Activated CD4-positive, alpha-beta T cell treated with anti-CD3 and anti-CD28 coated beads, Interleukin-2, Interleukin-4, amounts not matched to agents 100 ng/mL and 50 ng/mL, durations not matched to agents 16 hours and 8 hours (primary cell): ENCODE measurements at places on chromosomes 2 and 18.
A peak's percentile ranks its signal among the peaks of the same experiment; 100 is the strongest.

- DNase-seq: no peak
These were observed 52.1 kb upstream of the LAPTM4A start for GRCh38 chr2:20103530-20103929.

GRCh38 chr2:43415592-43415991, 180.2 kb downstream of the THADA start:
- no peak for DNase-seq

DNA sequence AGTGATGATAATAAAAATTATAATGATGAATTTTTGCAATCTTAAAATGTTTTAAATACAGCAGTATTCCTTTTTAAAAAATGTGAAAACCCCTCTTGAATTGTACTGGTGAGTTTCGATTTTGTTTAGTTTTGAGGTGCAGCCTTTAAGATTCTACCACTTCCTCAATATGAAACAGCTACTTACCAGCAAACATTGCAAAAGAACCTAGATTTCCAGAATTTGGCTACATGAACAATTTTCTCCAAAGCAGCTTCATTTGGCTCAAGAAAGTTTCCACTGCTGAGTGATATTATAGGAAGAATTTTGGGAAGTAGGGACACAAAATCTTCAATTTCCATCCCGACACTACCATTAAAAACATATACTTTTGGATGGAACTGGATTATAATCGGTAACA, 12.0 kb downstream of the TCF4 start:
- DNase-seq: no peak

GRCh38 chr2:127609031-127609751, 36.8 kb upstream of the GPR17 start:
- no peak for DNase-seq

GRCh38 chr2:20596193-20596972, 54.5 kb downstream of the HS1BP3 start:
- DNase-seq: no peak

DNA sequence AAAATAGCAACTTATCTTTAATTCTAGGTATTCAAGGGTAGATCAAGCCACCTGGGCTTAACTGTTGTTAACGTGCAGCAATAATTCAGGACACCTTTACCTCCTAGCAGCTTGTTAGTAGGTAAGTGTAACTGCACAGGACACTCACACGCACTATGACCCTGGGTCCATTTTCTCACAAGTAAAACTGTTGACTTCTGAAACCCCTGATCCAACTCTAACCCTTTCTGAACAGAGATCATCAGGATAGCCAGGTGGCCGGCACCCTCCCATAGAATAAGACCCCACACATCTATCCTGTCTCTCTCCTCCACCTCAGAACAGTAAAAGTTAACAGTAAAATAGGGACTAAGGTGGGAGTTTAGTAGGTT, 610 bp downstream of the SPC25 start:
- no peak for DNase-seq

DNA sequence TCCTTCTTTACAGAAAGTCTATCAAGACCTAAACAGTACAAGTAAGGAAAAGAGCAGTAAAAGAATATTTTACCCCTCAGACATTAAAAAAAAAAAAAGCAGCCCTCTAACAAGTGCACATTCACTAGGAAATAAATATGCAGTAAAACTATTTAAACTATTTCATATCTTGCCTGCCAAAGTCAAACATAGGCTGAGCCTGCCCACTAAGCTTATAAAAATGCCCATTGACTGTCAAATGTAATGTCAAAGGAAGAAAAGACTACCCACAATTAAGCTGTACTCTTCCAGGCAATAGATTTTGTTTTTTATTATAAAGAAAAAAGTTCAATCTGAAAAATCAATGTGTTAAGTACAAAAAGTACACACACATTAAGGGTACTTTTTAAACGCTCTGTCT, 11.8 kb downstream of the ALS2 start:
- DNase-seq: no peak

- DNase-seq: peak; percentile 22
These were observed 65.7 kb downstream of the LRRTM1 start for GRCh38 chr2:80238692-80239469.

DNA sequence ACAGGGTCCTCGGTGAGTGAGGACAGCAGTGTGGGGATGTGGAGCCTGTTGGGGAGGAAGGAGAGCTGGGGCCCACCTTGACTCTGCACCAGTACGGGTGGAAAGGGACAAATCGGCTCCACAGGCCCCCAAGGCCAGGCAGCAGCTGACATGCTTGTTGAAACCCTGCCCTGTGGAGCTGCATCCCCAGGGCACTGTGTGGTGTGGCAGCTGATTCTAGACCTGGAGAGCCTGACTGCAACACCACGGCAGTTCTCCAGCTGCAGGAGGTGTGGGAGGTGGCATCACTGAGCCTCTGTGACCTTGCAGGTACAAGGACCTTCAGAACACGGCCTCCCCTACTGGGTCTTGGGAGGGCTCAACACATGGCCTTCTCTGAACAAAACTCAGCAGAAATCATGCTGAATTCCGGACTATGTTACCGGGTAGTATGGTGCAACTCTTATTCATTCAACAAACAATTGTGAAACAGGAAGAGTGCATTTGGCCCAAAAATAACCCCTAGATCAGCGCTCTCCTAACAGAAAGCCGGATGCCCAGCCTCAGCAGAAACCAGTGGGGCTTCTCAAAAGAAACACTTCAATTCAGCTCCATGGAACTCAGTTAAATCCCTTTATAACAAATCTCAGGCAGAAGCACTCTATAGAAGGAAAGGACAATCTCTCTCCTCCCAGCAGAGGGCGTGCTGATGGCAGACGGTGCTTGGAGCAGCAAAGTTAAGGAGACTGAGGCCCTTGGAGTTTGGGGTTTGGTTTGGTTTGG, 104.4 kb upstream of the SALL3 start:
- peak; percentile 21 for DNase-seq

DNA sequence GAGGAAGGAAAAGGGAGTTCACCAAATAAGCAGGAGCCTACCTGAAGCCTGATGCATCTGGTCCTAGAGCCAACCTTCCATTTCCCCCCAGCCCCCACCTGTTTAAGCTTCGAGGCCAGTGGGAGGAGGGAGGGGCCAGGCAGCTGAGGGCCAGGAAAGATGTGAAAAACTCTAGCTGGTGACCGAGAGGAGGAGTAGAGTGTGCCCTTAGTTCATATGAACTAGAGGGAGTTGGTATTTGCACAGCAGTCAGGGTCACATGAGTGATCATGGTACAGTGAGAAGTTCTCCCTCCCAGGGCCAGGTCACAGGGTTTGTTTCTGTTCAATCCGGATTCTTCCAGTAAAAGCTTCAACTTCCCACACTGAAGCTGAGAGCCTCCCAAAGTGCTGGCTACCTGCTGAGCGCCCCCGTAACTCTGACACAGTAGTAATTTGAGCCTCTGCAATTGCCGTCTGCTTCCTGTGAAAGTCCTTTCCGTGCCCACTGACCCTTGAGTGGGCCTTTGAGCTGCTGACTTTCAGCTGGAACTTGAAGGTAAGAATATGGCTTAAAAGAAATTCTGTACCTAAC, at the start of gene SULT1C2:
Gene SULT1C2 (plus strand): TSS at position 362 of the 573 bp plus-strand sequence. CDS start 4,773 bp downstream, outside the sequence.
- DNase-seq: no peak

DNA sequence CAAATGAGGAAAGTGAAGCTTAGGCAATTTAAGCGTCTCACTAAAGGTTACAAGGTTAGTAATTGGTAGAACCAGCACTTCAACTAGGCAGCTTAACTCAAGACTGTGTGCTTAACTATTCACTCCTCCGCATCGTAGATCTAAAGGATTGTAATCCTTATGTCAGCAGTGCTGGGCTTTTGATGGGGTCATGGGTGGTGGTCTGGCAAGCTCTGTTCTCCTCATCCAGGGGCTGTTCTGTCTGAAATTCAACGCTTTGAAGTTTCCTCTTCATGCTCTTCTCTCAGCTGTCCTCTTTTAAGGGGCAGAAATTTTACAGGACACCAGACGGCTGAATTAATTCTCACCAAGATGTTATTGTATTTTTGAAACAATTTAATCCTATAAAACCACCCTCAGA, 165.5 kb upstream of the FAM98A start:
- DNase-seq: no peak

GRCh38 chr18:9577361-9577760, 37.0 kb downstream of the PPP4R1 start:
- DNase-seq: no peak

- DNase-seq: no peak
These were observed 490.5 kb downstream of the TNS1 start for GRCh38 chr2:217512259-217512658.

DNA sequence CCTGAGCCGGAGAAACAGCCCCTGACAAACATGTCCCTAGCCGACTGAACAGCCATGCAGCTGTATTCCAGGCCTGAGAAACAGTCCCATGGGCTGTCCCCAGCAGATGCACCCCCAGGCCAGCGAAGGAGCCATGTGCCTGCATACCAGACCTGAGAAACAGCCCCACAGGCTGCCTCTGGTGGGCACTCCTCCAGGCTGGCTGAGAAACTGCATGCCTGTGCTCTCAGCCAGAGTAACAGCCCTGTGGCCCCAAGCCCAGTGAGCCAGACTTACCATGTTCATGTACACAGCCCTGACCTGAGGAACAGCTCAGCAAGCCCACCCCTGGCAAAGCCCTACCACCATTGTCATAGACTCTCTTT, 24.8 kb downstream of the BOLL start:
- no peak for DNase-seq

GRCh38 chr2:223853425-223853837, 16.0 kb upstream of the AP1S3 start:
- DNase-seq: no peak

GRCh38 chr18:74063023-74063422, 84.6 kb downstream of the FBXO15 start:
- peak; percentile 58 for DNase-seq

GRCh38 chr18:48640566-48641270, 101.9 kb downstream of the CTIF start:
- DNase-seq: no peak

GRCh38 chr2:23122681-23123215, 262.2 kb upstream of the KLHL29 start:
- DNase-seq: no peak

GRCh38 chr18:478681-479080, 21.8 kb downstream of the COLEC12 start:
- DNase-seq: no peak

DNA sequence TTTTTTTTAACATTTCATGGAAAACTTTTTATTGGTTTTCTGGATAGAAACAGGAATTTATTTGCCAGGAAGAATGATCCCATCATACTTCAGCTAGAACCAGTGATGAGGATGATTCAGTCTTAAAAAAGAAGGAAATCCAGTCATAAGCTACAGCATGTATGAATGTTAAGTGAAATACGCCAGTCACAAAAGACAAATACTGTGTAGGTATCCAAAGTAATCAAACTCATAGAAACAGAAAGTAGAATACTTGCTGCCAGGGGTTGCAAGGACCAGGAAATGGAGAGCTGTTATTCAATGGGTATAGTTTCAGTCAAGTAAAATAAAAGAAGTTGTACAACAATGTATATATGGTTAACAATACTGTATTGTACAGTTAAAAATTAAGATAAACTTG, 21.3 kb downstream of the PSME4 start:
- DNase-seq: peak; percentile 1

DNA sequence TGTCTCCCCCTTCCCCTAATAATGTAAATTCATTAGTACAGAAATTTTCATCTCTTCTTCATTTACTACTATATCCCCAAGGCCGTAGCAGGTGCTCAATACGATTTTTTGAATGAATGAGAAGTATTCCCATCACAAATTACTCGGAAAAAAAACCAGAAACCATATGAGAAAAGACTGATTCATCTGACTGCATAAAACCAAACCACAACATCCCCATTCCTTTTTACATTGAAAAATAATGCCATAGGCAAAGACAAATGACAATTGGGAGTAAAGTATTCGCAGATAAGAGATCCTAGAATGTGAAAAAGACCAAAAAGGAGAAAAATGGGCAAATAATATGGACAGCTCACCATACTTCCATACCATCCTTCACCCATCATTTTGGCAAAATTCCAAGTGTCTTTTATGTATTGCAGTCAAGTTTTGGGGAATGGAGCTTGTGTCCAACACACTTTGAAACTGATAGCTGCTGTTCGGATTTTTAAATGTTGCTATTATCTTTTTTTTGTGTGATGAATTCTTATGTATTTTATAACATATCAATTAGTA, 1.5 kb downstream of the ZC3H8 start:
- DNase-seq: no peak

GRCh38 chr18:22194151-22194598, 24.8 kb downstream of the GATA6 start:
- DNase-seq: no peak

DNA sequence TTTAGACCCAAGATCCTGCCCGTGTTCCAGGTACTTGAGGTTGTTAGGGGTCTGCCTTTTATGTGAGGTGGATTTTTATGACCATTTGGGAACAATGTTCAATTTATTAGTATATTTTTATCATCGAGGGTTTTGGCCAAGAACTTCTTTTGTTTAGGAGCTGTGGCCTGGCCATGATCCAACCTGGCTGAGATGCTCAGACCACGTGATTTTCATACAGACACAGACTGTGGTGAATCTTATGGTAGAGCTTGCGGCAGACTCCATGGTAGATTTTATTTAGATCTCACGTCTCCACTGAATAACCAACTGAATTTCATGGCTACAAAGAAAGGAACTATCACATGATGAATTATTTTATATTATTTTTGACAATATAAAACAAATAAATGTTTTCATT, 405.5 kb upstream of the VWC2L start:
- no peak for DNase-seq

DNA sequence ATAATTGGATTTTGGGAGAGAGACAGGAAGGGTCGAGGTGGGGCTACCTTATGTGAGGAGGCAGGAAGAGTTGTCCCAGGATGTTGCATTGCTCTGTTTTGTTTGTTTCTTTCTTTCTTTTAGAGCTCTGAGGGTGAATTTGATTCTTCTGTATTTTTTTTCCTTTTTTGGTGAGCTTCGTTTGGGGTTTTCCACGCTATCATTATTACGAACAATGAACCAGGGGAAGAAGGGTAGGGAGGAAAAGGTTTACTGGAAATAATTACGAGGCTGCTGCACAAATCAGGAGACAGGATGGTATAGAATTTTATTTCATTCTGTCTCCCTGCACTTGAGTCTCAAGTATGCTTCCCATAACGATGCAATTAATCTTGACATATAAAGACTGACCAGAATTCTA, 51.4 kb upstream of the ZNF516 start:
- no peak for DNase-seq

DNA sequence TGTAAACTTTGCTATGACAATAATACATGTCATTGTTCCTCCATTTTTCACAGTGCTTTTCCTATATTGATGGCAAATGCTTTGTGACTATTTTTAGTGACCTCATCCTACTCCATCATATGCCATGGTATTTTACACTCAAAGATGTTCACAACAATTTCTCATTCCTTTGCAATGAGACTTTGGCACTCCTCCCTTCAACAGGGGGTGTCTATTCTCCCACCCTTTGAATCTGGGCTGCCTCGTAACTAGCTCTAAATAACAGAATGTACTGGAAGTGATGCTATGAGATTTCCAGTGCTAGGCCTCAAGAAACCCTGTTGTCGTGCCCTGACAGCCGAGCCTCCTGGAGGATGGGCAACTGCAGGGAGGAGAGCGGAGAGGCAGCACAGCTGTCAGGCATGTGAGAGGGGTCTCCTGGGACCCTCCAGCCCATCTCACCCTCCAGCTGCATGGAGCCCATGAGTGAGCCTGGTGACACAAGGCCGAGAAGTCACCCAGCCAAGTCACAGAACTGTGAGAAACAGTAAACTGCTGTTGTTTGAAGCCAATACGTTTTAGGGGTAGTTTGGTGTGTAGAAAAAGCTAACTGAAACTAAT, 103.1 kb upstream of the APCDD1 start:
- no peak for DNase-seq

- no peak for DNase-seq
These were observed 12.7 kb downstream of the KDM3A start for GRCh38 chr2:86453836-86454235.
